ENCODE measurements at places on chromosomes 2 and 18. TPM values are rescaled to one million over a fixed set of nuclear protein-coding genes. Genes with fewer than 3 reads are reported as not detected.

GKN1 gene
- not detected for total RNA-seq

DARS1 gene
- total RNA-seq, result 122 TPM

LRP2 gene
- total RNA-seq, result not detected

MAIP1 gene
- 36.2 TPM for total RNA-seq

ZAP70 gene
- total RNA-seq, result not detected

CBLN2 gene
- not detected for total RNA-seq

C1QL2 gene
- total RNA-seq, result not detected

VWC2L gene
- total RNA-seq, result not detected

MFSD2B gene
- total RNA-seq, result not detected

ZNF516 gene
- total RNA-seq, result 29.1 TPM

SIGLEC15 gene
- total RNA-seq, result 3.1 TPM

CIB4 gene
- not detected for total RNA-seq

POTEC gene
- not detected for total RNA-seq

DLX1 gene
- total RNA-seq, result 0.15 TPM

ANKRD30B gene
- total RNA-seq, result 0.50 TPM

APOB gene
- under 0.01 TPM for total RNA-seq

KRTCAP3 gene
- not detected for total RNA-seq

UGT1A10 gene
- total RNA-seq, result not detected

UPP2 gene
- not detected for total RNA-seq

SALL3 gene
- not detected for total RNA-seq

KLF7 gene
- total RNA-seq, result 12.7 TPM

UCN gene
- total RNA-seq, result 1.8 TPM

HK2 gene
- total RNA-seq, result 19.1 TPM

ATOH8 gene
- 55.9 TPM for total RNA-seq

All from smooth muscle cell of trachea (primary cell).